ENCODE measurements at places on chromosomes 7 and 10.

- DNase-seq = no peak
Measured at GRCh38 chr7:154571772-154572171, 431.2 kb downstream of the PAXIP1 start.

- DNase-seq = no peak
Measured at GRCh38 chr7:101370836-101371235, 8.2 kb downstream of the COL26A1 start.

DNA sequence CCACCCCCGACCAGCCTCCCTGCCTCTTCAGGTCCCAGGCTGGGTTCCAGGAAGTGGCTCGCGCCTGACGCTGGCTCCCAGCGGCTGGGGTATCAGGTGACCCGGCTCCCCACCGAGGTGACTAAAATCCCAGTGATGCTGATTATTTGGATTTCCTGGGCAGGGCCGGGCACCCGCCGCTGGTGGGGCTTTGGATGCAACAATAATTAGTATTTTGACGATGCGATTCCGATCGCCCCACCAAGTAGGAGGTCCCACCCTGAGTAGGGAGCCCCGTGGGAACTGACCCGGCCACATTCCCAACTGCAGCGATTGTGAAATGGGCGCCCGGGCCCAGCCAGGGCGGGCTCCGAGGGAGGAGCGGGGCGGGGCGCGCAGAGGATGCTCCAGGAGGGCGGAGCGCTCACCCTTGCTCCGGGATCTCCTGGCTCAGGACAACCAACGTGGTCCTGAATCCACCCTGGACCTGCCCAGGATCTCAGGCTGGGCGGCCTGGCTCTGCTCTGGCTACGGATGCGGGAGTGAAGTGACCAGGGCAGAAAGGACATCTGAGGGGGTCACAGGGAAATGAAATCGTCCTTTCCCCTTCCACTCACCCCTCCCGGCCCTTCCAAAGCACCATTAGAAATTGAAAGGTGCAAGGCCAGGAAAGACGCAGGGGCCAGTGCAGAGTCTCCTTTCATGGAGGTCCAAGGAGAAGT is 32.6 kb downstream of the DUSP5 start:
- DNase-seq = no peak

GRCh38 chr10:63265222-63265617 is 132.1 kb downstream of the NRBF2 start:
- DNase-seq = peak; percentile 75

DNA sequence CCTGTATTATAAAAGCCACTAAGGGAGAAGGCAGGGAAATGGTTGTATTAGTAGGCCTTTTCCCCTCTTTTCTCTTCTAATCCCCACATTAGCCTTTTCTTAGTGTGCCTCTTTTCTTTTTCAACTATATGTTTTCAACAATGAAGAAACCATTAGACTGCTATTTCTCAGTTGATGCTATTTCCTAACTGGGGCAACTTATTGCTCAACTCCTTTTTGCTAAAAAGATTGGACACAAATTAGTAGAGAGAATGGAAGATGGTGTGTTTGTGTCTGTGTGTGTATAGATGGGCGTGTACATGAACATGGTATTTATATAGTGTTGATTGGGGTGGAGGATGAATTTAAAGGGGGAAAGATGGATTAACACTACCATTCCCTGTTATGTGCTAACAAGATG is 28.4 kb downstream of the TBC1D12 start:
- DNase-seq = no peak

DNA sequence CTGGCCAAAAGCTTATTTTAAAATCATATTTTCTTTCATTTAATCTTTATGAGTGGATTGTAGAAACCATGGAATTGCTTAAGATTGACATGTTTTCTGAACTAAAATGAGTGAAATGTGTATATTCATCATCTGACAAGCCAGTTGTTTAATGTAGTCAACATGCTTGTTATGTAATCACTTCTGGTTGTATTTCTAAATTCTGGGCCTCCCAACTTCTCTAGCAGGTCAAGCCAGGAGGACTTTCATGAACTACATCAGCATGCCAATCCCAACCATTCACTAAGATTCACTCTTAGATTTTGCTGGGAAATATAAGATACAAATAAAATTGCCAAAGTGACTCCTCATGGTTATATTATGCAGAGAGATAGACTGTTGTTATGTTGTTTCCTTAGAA is 21.1 kb upstream of the MAP3K8 start:
- DNase-seq = no peak

DNA sequence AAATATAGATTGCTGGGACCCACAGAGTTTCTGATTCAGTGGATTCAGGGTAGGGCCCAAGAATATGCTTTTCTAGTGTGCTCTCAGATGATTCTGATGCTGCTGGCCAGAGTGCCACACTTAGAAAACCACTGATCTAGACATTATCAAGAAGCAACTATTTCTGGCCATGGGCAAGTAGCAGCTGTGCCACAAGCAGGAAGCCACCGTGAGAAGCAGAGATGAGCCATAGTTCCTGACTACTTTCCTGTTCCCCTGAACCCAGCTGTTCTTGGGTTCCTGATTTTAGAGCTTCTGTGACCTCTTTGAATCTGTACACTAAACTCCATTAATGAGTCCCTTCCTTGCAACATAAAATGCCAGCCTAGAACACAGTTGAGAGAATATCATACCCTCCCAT is 38.1 kb upstream of the PIK3AP1 start:
- DNase-seq = no peak

DNA sequence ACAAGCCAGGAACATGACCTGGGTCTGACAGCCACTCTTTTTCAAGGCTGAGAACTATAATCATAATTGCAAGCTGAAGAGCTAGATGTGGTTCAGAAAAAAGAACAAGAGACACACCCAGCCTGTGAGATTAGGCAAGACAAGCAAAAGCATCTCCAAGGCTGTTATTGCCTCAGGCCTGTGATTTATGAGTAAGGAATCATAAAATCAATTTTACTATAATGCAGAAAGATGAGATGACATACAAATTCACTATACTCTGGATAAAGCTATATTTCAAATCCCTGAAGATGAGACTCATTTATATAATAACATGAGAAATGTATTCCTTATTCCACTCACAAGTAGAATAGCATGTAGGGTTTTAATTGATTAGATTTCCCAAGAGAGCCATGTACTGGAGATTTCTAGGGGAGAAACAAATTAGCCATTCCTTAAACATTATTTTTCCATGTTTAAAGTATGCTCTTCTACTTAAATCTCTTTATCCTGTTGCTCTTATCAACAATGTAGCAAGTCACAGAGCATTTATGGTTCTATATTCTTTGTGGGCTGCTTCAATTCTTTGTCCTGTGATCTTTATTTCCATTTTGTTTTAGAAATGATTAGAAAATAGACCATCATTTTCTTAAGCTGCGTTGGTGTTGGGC is 47.4 kb downstream of the FHIP2A start:
- DNase-seq = no peak

DNA sequence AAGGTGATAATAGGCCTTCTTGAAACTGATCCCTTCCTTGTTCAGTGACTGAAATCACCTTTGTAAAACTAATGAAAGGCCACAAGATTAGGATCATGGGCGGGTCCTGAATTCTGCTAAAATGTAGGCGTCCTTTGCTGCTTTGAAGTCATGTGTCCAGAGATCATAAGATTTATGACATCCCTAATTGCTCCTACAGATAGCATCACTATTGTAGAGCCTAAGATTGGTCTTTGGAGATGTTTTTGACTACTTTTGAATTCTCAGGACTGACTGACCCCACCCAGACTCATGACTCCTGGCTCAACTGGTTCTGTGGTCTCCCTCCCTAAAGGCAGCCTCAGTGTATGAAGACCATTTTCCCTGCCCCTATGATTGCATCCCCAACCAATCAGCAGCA is 322.6 kb upstream of the SEMA3D start:
- DNase-seq = no peak

DNA sequence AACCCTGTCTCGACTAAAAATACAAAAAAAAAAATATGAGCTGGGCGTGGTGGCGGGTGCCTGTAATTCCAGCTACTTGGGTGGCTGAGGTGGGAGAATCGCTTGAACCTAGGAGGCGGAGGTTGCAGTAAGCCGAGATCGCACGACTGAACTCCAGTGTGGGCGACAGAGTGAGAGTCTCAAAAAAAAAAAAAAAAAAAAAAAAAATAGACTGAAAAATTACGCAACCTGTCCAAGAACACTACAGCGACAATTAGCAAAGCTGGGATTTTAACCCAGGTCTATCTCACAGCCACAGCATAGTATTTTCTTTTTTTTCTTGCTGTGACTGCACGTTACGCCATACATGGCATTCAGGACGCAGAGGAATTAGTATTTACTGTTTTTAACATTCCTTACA is 1.1 kb upstream of the RABGEF1 start:
- DNase-seq = no peak

DNA sequence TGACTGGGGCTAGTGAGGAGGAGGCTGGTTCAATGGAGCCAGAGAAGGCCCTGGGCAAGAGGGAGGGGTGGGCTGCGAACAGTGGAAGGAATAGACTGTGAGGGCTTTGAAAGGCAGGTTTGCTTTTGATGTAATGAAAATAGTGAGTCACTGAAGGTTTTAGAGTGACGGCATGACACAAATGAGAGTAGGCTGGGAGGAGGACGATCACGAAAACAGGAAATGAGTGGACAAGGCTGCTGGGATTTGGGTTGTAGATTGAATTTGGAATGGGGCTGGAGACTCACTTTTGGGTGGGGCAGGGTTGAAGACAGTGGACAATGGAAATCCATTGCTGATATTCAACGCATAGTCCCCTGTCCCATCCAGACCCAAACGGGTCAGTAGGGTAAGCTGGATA is 139.6 kb downstream of the CDH23 start:
- DNase-seq = no peak

- DNase-seq = no peak
Measured at GRCh38 chr7:73890555-73891147, 29.7 kb downstream of the TMEM270 start.

- DNase-seq = no peak
Measured at GRCh38 chr7:300048-300447, 10.1 kb downstream of the FOXL3 start.

DNA sequence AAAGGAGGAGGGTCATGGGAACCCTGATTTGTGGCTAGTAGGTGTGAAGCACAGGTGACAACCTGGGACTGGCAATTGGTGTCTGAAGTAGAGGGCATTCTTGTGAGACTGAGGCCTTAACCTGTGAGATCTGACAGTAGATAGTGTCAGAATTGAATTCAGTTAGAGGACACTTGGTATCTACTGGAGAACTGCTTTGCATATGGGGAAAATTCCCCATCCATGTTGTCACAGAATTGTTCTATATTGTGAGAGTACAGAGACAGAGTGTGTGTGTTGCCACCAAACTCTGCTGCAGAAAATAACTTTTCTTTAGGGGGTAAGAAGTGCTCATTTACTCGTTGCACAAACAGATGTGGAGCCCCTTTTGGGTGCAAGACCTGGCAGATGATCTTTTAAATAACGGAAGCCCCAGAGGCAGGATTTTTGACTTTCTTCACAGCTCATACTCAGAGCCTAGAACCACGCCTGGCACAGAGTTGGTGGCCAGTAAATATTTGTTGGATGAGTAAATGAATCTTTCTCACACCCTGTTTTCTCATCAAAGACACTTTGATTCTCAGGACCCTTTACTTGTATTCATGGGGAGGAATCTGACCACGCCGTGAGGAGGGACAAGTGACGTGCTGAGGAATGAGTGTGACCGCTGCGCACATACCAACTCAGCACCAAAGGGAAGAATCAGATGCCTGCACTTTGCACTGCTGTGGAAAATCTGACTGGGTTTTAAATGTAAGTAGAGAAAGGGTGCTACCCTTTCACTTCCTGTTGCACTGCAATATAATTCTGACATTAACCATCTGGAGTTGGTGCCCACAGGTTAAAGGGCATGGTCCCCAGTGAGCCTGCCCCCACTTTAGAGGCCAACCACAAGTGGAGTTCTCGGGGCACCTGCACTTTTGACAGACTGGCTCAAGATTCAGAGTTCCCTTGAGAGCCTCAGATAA is 39.2 kb upstream of the SDHAF3 start:
- DNase-seq = no peak

DNA sequence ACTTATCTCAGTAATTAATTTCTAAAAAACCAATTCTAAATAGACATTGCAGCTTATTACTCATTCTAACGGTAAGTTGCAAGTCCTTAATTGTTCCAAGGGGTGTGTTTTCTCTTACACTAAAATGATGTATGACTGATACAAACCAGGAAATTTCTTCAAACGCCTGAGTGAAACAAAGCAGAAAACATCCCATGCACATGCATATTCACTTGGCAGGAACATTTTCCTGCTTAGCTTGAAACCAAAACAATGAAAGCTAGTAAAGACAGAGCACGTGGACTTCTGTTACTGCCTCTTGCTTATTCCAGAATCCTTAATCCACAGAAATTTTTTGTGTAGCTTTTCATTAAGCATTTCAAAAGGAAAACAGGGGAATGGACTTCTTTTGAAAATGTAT is 187.7 kb downstream of the MTERF1 start:
- DNase-seq = no peak

- DNase-seq = no peak
Measured at GRCh38 chr10:71509444-71509843, 112.7 kb downstream of the CDH23 start.

DNA sequence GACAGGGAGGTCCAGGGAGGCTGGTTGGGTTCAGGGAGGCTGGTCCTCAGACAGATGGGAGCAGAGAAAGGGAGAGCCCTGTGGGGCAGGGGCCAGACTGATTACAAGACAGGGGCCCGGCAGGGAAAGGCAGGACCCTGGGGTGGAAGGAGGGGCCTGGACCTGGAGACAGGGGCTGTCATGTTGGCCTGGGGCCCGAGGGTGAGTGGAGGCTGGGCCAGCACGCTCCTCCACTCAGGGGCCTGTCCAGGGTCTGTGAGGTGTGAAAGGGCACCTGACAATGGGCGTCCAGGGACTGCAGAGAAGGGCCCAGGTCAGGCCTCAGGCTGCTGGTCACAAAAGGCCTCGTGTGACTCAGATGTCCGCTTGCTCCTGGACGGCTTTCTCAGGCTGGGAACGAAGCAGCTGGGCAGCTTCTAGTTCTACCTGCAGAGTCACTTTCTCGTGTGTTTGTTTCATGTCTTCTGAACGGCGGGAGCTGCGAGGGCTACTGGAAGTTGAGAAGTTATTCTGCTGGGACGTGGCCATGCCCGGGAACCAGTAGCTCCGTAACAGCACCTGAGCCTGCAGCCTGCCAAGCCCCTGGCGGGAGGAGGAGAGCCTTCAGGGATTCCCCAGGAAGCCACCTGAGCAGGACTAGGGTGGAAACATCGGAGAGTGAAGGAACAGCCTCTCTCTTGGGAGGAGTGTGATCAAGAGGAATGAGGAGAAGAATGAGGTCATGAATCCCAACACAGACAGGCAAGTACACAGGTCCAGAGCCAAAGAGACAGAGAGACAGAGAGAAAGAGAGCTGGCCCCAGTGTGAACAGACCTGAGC is 65.8 kb downstream of the KLF6 start:
- DNase-seq = no peak

DNA sequence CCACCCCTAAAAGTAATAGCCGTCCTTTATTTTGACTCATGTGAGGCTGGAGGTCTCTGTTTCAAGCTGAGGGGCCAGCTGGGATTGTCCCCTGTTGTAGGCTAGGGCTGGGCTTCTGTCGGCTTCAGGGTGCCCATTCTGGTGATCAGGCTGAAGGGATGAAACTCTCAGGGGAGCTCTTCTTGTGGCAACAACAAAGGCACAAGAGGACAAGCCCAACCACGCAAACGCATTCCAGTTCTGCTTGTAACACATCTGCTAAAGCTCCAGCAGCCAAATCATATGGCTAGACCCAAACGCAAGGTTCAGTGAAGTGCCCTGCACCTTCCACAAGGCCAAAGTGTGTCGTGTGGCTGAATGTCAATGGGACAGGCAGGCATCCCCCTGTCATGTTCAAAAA is 405.7 kb downstream of the INHBA start:
- DNase-seq = no peak

- no peak for DNase-seq
Measured at GRCh38 chr10:131553581-131553980, 242.1 kb upstream of the TCERG1L start.

Data from left hindlimb (tissue), 1 donor.